Fibroblast of the conjunctiva (primary cell): ENCODE measurements at places on chromosomes 3 and 15.

DNA sequence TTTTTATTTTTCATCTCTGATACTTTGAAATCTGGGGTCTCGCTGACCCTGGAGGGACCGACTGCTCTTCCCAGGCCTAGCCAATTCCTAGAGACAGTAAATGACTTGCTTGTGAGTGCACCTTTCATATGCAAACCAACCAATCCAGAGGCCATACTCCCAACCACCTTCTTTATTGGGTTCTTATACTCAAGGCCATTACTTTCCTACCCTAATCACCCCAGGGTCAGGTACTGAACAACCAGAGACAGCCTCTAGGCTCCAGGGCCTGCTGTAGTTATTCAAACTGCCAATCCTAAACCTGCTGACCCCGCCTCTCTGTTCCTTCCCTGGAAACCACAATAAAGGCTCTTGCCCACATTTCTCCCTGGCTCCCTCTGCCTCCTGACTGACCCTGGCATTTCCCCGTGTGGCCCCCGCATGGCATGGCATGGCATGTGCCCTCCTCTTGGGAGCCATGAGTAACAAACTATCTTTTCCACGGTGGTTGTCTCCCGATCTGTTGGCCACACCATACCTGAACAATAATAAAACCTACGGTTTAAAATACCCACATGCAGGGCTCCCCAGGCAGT is 42.9 kb downstream of the ADCY5 start:
- DNase-seq: no peak

GRCh38 chr15:80967991-80968510 is 21.6 kb downstream of the MESD start:
- DNase-seq: no peak

- DNase-seq: no peak
Observed at GRCh38 chr15:59615661-59616060, 4.1 kb downstream of the GCNT3 start.

DNA sequence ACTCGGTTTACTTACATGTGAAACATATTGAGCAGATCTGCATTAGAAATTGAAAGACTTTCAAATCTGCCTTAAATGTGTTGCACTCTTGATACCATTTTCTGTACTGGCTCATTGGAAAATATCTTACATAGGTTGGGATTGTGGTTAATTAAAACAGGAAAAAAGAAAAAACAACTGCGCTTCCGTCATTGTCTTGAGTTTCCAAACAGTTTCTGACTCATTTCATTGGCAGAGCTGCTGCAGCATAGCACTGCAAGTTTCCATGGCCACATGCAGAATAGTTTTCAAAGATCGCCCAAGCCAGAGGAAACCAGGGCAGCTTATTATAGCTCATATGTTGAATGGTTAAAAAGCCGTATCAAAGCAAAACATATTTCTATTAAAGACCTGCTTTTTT is 446.6 kb upstream of the BCHE start:
- DNase-seq: peak; percentile 83

GRCh38 chr3:153348457-153349107 is 186.6 kb downstream of the RAP2B start:
- DNase-seq: no peak

DNA sequence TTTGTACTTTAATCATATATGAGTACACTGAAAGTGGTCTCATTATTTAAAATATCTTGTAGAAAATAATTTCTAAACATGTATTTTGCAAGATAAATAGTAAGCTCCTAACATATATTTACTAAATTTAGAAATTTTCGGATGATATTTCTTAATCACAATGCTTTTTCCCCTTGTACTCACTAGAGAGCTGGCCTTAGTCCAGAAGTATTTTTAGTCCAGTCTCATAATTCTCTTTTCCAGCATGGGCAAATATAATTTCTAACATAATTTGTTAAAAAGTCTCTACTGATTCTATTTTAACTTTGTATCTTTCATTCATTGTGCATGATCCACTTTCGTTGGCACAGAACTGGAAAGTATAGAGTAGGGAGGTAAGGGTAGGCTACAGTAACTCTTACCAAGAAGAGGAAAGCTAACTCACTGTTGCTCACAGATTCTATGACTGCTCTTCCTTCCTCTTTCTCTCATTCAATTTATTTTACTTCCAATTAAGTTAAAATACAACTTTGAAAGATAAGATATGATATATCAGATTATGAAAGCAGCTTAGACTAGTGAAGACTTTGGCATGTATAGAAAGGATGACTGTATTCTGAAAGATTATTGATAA is 39.3 kb downstream of the FGF7 start:
- DNase-seq: no peak

- DNase-seq: no peak
Observed at GRCh38 chr15:60184579-60184978, 180.5 kb downstream of the FOXB1 start.

DNA sequence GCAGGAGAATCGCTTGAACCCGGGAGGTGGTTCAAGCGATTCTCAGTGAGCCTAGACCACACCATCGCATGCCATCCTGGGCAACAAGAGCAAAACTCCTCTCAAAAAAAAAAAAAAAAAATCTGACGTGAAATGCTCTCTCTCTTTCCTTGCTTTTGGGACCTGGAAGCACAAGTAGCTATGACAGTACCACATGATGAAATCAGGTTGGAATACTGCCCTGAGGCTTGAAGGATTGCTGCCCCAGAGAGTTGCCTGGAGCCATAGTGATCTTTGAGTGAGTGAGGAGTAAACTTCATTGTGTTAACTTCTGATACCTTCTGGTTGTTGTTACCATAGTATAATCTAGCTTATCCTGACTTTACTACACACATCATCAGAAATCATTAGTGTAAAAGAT is 23.3 kb downstream of the AKAP13 start:
- DNase-seq: peak; percentile 68
